GM12865 (cell line): ENCODE measurements at places on chromosomes 5 and 9.
A peak's percentile ranks its signal among the peaks of the same experiment; 100 is the strongest.

GRCh38 chr5:143488381-143488780 is 84.9 kb upstream of the NR3C1 start:
- no peak for DNase-seq

DNA sequence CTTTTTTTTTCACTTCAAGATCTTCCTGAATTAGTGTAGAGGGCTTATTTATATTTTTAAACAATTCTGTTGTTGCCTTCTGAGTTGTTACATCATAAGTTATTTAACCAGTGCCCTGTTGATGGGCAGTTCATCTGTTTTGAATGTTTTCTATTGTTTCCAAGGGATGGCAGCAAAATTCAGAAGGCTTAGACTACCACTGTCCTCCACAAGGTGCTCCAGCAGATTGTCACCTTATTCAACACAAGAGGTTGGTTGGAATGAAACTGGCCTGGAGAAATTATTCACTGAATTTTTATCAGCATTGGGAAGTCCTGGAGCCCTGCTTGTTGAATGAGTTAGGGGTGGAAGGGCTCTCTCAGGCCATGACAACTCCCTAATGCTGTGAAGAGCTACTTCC is 1.3 kb upstream of the KLHL9 start:
- DNase-seq: no peak

GRCh38 chr9:71685394-71685793 is 82.9 kb downstream of the CEMIP2 start:
- DNase-seq: peak; percentile 4

DNA sequence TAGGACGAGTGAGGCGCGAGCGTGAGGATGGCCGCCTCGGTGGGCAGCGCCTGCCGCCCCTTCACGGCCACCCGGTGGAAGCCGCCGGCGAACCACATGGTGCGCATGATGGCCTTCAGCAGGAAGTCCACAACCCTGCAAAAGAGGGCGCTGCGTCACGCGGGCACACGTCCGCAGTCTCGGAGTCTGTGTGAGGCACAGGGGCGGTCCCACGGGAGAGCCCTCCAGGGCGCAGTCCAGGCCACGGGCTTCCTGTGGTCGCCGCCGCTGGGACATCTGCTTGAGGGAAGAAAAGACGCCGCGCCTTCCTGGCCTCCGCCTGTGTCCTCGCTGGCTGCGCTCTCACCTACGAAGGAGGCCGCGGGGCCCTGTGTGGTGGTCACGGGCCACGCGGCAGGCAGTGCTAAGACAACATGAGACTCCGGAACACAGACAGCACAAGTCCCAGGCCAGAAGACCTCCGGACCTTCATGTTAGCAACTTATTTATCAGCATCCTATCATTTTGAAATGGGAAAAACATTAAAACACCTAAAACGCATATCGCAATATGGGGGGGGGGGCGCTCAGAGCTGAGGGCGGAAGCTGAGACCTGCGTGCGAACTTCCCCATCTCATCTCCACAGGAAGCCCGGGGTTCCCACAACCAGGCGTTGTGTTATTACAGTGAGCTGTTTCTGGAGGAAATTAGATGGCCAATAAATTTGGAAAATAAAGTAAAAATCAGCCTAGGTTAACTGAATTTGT is 28.8 kb downstream of the LPCAT1 start:
- peak; percentile 97 for DNase-seq

- peak; percentile 66 for DNase-seq
Measured at GRCh38 chr5:148687427-148687826, 33.1 kb upstream of the HTR4 start.

DNA sequence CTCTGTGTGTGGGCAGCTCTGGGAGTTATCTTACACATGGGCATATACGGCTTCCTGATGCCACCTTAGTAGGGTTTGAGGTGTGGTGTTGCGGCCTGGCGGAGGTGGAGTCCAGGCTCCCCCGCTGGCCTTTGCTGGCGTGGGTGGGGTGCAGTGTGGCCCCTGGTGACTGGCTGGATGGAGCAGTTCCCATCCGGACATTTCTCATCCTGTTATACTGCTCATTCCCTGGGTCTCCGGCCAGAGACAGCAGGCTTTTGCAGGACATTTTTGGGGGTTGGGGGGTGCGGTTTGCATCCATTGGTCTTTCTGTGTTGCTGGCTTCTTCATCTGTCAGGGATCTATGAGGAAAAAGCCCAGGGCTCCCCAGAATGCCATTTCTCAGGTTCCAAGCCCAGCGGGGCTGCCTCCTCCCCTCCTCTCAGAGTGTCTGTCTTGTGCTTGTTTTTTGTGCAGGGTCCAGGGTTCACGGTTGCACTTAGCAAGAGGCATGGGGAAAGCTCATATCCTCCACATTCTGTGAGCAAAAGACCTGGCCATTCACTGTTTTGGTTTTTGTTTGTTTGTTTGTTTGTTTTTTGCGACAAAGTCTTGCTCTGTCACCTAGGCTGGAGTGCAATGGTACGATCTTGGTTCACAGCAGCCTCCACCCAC is 22.3 kb downstream of the NDUFS6 start:
- DNase-seq: no peak

DNA sequence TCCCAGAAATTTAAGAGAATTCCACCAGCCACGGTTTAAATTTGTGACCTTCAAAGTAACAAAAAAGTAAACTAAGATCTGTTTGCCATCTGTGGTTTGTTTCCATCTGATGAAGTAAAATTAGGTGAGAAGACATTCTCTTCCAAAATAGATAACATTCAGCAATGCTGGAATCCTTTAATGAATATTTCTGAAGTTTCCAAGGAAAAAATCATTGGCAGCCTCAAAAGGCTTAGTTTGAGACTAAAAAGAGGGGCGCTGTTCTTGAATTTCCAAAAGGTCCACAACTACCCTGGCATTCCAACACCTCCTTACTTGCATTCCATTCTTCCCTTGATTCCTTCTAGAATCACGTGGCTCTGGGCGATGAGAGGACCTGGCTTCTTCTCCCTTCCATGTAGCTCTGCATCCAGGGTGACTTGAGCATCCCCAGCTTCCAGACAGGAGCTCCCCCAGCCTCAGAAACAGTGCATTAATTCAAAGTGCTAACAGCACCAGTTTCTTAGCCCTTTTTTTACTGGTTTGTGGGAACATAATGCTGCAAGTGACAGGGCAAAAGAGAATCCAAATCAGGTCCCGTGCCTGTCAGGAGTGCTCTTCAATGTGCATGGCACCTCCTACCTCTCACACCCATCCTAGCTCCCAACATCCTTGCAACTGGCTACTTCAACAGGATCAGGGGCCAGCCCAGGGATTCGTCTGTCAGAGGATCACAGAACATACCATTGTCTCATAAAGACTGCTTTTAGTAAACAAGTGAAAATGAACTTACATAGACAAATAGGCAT is 191.5 kb upstream of the S1PR3 start:
- no peak for DNase-seq

DNA sequence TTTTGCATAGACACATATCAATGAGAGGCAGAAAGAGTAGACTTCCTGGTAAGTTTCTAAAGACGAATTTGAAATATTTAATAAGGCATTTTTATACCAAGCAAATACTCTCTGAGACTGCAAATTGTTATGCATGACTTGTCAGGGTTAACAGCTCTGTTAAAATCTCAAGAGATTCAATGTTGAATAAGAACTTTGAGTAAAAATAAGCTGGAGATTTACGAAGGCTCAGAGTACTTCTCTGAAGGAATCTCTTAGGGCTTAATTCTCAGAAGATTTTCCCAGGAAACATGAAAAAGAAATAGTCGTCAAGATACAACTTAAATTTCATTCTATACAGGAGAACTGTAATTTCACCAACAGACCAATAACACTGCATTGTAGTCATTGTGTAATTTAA is 259.4 kb downstream of the CDH18 start:
- no peak for DNase-seq

DNA sequence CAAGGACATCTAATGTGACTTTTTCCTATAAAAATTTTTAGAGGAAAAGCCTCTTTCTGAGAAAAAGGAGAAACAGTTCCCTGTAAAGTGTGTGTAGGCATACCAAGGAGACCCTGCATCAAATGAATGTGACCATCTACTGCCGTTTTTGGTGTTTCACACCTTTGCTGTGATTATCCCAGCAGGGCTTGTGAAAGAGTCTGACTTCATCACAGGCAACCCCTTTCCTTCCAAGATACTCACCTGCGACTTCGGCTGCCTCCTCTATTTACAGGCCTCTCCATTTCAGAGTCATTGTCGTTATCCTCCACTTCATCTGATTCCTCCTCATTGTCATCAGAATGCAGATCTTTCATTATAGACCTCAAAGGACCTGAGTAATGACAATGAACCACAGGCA is 259.1 kb downstream of the MLLT3 start:
- no peak for DNase-seq

- DNase-seq: no peak
Measured at GRCh38 chr9:34419716-34420504, 38.5 kb downstream of the FAM219A start.
